ENCODE measurements at places on chromosomes 11 and 22.

DNA sequence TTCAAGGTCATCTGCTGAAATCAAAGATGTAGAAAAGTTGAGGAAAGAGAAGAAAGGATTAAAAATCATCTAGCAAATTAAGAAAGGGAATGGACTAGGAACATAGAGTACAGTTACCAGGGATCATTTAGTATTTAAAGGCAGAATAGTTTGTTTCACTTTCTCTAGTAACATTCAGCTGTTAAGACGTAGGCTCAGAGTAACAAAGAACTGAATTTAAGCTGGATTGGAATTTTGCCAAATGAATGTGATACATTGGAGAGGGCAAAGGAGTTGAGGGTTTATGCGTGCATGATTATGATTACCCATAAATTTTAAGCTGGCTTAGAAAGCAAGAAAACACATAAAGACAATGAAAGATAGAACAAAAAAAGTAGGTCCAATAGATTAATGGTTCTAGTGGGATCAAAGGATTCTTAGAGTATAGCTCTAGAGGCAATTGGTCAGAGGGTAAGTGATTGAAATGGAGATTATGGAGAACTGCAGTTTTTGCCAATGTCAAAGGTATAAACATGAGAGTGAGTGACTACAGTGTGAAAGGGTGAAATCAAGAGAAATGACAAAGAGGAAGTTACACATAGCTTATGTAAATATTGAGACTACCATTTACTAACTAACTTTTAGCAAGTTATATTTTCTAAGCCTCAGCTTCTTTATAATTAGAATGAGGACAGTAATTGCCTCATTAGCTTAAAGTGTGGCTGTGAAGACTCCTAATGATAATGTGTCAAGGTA lies 190.0 kb downstream of the GRIA4 start:
- no peak for DNase-seq

- no peak for DNase-seq
These were observed 21.4 kb downstream of the ADM start for GRCh38 chr11:10326012-10326964.

DNA sequence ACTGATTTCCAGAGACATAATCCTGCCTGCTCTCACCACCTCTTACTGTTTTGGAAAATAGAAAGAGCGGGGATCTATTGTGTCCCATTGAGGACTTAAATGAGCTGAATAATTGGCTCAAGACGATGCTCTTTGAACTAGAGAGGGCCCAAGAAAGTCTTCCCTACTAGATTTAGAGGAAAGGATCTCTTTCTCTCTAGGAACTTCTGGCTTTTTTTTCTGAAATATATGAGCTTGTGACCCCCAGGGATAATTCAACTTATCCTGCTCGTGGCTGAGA lies 461.4 kb upstream of the KIRREL3 start:
- no peak for DNase-seq

- DNase-seq = no peak
These were observed 81.7 kb downstream of the AMOTL1 start for GRCh38 chr11:94849839-94850238.

- no peak for DNase-seq
These were observed 3.4 kb downstream of the P2RY2 start for GRCh38 chr11:73221451-73221850.

- no peak for DNase-seq
These were observed 225.4 kb upstream of the CHORDC1 start for GRCh38 chr11:90448256-90448655.

DNA sequence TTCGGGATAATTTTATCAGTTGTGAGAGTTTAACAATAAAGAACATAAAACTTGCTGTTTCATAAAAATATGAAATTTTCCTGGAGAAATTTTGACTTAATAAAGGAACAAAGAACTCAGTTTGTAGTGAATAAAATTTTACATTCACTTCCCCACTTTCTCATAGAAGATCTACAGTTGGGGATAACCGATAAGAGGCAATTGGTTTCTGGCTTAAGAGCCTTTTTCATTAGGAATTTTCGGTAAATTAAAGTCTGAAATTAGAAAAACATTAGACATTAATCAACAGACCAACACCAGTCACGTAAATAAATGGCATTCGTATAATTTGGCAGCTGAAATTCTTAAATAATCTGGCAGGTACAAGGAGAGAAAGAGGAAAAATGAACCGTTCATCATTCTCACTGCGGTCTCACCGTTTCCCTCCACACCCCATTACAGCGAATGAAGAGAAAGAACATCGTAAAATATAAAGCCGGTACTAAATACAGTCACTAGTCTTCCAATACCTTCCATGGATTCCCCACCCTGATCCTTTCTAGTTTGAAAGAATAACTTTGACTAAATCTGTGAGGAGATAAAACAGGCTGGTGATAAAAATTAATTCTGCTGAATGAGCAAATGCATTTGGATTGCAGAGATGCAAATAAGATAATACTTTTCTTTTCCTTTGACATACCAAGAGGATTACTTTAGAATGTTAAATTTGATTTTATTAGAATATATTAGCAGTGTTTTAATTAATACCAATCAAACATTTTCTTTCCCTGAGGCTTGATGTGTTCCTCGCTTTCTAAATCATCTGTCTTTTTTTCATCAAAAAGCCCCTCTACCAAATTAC lies 19.5 kb downstream of the BLID start:
- no peak for DNase-seq

GRCh38 chr11:17387811-17388210 lies 648 bp downstream of the KCNJ11 start:
- DNase-seq = no peak

DNA sequence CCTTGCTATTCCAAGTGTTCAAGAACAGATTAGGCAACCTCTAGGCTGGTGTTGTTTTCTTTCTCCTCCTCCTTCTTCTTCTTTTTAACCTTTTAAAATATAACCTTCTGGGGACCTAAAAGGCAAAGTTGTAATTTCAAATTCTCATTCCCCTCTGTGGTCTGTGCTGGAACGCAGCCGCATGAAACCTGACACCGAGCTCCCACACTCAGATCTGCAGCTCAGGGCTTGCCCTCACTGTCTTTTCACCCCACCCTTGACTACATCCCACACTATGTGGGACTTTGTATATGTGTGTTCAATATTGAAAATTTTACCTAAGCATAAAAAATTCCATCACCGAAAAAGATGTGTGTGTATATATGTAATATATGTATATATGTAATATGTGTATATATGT lies 62.0 kb upstream of the ARHGAP42 start:
- DNase-seq = no peak

DNA sequence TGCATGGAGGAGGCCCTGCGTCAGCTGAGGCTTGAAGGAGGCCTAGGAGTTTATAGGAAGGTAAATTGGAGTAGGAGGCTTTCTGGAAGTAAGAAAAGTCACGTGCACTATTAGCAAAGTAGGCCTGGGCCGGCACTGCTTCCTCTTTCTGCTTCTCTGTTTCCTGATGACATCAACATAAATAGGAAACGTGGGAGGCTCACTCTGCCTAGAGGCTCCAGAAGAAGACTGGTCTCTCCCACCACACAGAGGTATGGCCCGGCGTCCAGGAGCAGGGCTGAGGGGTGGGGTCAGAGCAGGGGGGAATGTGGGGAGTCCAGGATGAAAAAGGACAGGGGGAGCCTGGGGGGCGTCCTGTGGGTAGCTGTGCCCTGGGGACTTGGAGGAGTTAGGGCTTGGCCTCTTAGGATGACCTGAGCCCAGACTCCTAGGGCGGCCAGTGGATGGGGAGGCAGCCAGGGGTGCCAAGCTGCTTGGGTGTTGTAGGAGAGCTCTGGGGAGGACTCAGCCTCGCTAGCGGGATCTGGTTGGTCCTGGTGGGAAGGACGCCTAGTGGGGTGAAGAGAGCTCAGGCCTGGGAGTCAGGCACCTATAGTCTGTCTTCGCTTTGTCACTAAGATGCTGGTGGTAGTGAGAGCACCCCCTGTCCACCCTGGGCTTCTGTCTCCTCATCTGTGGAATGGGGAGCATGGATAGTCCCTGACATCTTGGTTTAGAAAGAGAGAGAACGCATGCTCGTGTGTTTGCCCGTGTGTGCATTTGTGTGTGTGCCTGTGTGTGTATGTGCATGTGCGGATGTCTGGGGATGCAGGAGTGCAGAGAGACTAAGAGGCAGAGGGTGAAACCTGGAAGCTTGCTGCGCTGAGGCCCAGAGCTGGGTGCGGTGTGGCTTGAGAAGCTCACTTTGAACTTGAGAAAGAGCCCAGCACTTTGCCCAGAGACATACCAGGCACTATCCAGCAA lies at the start of gene CSF2RB:
Gene CSF2RB, plus strand, starts transcription at position 202 of the 963 bp plus-strand sequence. CDS start 8,580 bp downstream, outside the sequence.
- DNase-seq = no peak

GRCh38 chr11:84188521-84188920 lies 902.4 kb upstream of the CCDC90B start:
- no peak for DNase-seq

DNA sequence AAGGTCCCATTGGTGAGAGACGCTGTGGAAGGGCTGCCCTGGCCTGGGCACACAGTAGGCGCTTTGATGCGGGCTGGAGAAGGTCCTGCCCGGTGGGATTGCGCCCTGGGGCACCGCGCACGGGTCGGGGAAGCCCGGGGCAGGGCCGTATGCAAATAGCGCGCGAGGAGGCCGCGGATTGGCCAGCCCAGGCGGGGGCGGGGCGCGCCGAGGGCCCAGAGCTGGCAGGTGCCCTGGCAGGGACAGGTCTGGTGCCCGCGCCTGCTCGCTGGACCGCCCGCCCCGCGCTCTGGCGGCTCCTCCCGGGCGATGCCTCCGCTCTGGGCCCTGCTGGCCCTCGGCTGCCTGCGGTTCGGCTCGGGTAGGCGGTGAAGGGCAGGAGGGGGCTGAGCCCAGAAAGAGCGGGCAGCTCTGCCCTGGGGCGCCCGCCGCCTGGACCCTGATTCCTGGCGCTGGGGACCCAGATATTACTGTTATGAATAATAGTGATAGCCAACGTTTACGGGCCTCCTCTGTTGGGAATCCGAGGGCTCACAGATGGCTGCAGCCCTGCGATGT lies at the start of gene UPK3A:
Gene UPK3A, plus strand, starts transcription at position 245 of the 558 bp plus-strand sequence. Its CDS starts 65 bp downstream, at position 310.
- peak; percentile 42 for DNase-seq

Data from NCI-H1436 (cell line).